ENCODE measurements at places on chromosomes 3 and 15.

DNA sequence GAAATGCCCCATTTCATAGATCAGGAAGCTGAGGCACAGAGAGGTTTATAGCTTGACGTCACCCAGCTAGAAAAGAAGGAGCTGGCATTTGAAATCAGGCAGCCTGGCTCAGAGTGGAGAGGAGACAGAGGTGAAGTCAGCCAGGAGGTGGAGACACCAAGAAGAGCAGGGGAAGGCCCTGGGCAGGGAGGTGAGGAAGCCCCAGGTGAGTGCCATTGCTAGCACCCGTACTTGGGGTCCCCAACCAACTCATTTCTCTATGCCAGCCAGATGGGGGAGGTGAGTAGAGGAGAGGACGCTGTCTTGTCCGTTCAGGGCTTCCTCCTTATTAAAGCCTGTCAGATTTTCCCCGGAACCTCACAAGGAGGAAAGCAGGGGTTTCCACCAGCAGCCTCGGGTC, 149.6 kb upstream of the TLE3 start:
- no peak for DNase-seq

DNA sequence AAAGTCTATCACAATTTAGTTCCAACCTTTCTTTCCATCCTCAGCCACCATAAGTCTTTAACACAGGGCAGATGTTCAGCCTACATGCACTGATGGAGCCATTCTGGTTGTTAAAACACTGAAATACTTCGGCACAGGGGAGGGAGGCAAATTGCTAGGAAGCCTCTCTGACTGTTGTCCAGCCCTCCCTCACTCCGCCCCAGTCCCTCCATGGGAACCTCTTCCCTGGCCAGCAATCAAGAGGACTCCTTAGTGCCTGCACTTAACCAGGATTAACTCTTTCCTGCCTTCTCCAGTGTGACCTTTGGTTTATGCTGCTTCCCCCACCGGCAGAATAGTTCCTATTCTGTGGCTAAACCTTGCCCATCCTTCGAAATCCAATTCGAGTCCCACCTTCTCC, 47.0 kb upstream of the USP3 start:
- no peak for DNase-seq

- DNase-seq: no peak
Observed at GRCh38 chr15:99969261-99969920, 236.2 kb upstream of the LYSMD4 start.

DNA sequence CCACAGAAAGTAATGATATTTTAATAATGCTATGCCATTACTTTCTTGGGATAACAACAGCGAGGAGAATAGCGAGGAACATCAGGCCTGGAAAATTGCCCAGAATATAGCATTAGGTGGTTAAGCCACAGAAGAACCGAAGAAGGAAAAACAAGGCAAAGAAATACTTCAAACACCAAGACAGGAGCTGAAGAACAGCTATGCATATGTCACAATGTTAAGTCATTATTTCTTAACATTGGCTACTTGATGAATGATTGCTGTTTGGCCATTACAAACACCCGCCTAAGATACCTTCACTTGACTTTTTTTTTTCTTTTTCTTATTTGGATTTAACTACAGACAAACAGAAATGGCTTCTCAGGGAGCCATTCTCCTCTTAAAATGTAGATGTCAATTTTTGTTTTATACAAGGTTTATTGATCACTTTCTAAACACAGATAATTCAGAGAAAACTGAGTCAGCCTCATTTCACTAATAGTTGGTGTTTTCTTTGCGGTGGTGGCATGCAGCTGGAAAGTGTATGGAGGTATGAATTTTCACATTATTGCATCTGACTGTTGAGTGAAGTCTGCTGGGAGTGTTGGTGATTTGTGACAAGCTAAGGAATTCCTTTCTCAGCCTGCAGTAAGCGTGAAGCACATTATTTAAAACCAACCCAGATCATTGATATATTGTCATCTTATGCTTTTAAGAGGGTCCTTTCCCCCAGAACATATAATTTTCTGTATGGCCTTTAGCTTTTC, 705.7 kb upstream of the NR2F2 start:
- no peak for DNase-seq

Measured in foreskin melanocyte (primary cell).